ENCODE measurements at places on chromosomes 7 and 10. TPM values are rescaled to one million over a fixed set of nuclear protein-coding genes. Genes with fewer than 3 reads are reported as not detected.

DNA sequence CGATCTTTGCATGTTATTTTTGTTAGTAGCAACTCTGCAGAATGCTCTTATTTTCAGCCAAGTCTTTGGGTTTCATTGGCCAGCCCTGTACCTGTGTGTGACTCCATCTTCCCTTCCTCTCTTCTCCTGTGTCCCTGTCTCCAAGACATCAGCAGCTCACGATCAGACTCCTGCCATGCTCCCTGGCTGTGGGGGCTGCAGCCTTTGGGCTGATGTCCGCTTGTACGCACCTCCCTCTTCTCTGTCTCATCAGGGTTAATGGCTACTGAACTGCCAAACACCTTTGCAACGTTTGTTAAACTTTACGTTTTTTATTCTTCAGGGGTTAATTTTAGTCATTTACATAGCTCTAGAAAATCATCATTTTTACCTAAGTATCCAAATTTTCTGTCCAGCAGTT lies 103.5 kb upstream of the RET start:
- no peak for DNase-seq

DNA sequence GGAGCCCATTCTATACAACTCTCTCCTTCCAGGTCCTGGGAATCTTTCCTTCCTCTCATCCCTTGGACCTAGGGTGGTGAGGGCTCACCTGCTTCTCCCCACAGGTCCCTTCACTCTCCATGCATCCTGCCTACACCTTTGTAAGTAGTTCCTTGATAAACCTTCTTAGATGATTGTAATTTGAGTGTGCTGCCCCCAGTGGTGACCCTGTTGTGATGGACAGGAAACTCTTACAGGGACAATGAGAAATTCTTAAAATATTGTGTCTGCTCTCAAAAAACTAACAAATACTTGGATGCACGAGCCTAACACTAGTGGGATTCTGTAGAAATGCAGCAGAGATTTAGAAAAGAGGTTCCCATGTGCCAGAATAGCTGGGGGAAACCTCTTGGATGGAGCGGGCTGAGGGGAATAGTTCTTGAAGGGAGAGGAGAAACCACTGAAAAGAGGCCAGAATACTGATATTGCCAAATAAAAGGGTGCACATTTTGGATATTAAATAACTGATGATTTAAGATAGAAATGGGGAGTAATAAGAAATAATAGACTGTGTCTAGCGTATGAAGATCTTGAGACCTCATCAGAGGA lies 6.7 kb upstream of the PAXIP1 start:
- no peak for DNase-seq

The DDX50 gene
- polyA plus RNA-seq, result 79.2 TPM

DNA sequence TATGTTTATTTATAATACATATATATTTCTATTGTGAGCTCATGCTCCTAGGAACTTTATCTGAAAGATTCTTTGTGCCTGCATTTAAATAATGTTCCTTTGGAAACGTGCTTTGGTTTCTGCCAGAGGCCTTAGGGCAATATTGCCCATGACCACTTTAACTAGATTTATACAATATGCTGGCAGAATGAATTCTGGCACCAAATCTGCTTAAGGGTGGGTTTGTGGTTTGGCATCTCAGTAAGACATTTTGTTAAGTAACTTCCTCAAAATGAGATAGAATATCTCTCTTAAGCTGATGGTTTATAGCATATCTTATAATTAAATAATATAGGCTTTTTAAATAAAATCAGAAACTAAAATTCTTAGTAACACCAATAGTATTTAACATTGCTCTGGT lies 252.9 kb downstream of the RNLS start:
- DNase-seq, result no peak

DNA sequence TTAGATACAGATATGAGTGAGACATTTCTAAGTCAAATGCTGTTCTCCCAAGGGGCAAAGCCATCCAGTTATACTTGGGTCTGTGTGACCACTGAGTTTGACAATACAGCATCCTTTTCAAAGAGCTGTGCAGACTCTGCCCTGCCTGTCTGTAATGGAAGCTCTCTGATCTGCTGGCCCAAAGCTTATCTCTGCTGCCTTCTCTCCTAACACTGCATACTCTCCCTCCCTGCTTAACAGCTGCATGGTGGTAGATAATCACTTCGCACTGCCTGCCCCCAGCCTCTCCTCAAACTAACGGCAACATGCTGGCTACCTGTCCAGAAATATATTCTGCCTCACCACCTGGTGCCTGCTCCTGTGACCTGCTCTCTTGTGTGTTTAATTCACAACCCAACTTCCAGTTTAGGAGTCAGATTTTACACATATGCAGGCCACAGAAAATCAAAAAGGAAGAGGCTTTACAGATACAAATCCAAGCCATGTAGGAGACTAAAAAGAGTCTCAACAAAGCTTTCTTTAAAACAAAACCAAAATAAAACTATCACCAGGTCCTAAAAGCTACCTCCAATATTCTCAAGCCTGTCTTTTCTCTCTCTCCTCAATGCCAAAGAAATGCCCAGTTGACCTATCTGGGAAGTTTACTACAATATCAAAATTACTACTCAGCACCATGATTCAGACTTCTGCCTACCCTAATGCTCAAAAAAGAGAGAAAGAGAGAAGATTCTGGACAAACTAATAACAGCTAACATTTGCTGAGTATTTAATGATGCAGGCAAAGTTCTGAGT lies 145.6 kb downstream of the RELN start:
- DNase-seq, result no peak

DNA sequence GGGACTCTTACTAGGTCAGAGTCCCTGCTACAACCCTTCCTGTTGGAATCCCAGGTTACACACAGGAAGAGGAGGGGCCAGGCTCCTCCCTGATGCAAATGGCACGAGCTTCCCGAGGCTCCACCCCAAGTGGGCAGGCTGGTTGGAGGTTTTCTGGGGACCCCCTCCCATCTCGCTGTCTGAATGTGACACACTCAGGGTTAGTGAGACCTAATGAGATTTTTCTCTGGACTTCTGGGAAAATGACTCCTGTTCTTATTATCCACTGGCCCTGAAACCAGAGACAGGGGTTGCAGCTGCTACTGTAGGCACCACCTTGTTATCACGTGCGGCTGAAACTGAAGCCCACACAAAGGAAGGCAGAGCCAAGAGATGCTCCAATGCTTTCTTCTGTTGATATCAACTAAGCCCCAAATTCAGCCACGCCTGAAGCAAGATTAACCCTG lies 103.3 kb downstream of the FAM107B start:
- DNase-seq, result no peak

The FBXO24 gene
- polyA plus RNA-seq, result 1.3 TPM

DNA sequence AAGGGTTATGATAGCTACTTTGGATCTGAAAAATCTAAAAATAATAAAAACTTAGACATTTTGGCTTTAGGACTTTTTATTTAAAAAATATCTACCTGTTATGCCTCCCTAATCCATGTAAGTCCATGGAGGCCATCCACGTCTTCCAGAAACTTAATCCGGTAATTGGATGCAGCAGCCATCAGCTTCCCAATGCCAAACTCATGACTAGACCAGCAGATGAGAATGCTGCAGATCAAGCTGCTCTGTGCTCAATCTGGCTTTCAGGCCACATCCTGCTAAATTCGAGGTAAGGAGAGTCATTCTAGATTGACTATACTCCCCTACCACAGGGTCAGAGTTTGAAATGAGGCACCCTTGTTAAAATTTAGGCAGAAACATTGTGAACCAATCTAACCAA lies 168.5 kb upstream of the TCERG1L start:
- no peak for DNase-seq

The UCN3 gene
- 2.0 TPM for polyA plus RNA-seq

The ST8SIA6 gene
- polyA plus RNA-seq, result 1.3 TPM

The OR2A12 gene
- not detected for polyA plus RNA-seq

All from right renal cortex interstitium (tissue), 3 donors.